Caco-2 (cell line): ENCODE measurements at places on chromosomes 5 and 9. TPM values are rescaled to one million over a fixed set of nuclear protein-coding genes. Genes with fewer than 3 reads are reported as not detected.
A peak's percentile ranks its signal among the peaks of the same experiment; 100 is the strongest.

GRCh38 chr9:89495824-89496560, 1.9 kb downstream of the SEMA4D start:
- no peaks in the 10 kb centered on the region for H3K27me3 ChIP-seq
- no peak overlapping the region for H3K27ac ChIP-seq
- H3K4me1 ChIP-seq: no peaks in the 10 kb centered on the region; the same call in 1 of the 2 replicates
- H3K4me3 ChIP-seq: no peak overlapping the region
- no peaks in the 10 kb centered on the region for H3K36me3 ChIP-seq

GRCh38 chr5:14004598-14005394, 60.3 kb upstream of the DNAH5 start:
- H3K4me1 ChIP-seq: peaks cover 10% of the 10 kb centered on the region
- no peaks in the 10 kb centered on the region for H3K27me3 ChIP-seq
- H3K27ac ChIP-seq: no peak overlapping the region
- no peaks in the 10 kb centered on the region for H3K36me3 ChIP-seq

- no peaks in the 10 kb centered on the region for H3K36me3 ChIP-seq
- no peaks in the 10 kb centered on the region for H3K4me1 ChIP-seq
- H3K4me3 ChIP-seq: no peak overlapping the region
- DNase-seq: no peak
- no peak overlapping the region for H3K27ac ChIP-seq
Measured at GRCh38 chr5:67413721-67414120, 217.1 kb upstream of the CD180 start.

GRCh38 chr9:135478829-135479468, 633 bp upstream of the PPP1R26 start:
- no peaks in the 10 kb centered on the region for H3K27me3 ChIP-seq
- H3K4me1 ChIP-seq: peaks cover under 1% of the 10 kb centered on the region; the same call in 1 of the 2 replicates
- no peak overlapping the region for H3K27ac ChIP-seq
- peak overlapping the region; percentile 93 for H3K4me3 ChIP-seq
- no peaks in the 10 kb centered on the region for H3K36me3 ChIP-seq

- no peaks in the 10 kb centered on the region for H3K36me3 ChIP-seq
- H3K4me3 ChIP-seq: no peak overlapping the region
- no peak for DNase-seq
- no peak overlapping the region for H3K27ac ChIP-seq
Measured at GRCh38 chr5:38443390-38443789, 113.1 kb downstream of the LIFR start.

- no peaks in the 10 kb centered on the region for H3K36me3 ChIP-seq
- no peak for DNase-seq
- H3K4me1 ChIP-seq: no peaks in the 10 kb centered on the region
- no peak overlapping the region for H3K4me3 ChIP-seq
- no peak overlapping the region for H3K27ac ChIP-seq
Measured at GRCh38 chr9:107983762-107984161, 494.2 kb upstream of the KLF4 start.

- no peaks in the 10 kb centered on the region for H3K4me1 ChIP-seq
- H3K36me3 ChIP-seq: no peaks in the 10 kb centered on the region
- no peak overlapping the region for H3K4me3 ChIP-seq
- DNase-seq: peak; percentile 53
- no peak overlapping the region for H3K27ac ChIP-seq
Measured at GRCh38 chr5:149667084-149667828, 62.9 kb upstream of the PPARGC1B start.

- peak; percentile 50 for DNase-seq
- H3K36me3 ChIP-seq: no peaks in the 10 kb centered on the region
- H3K27me3 ChIP-seq: no peaks in the 10 kb centered on the region
- H3K4me1 ChIP-seq: peaks cover 41% of the 10 kb centered on the region
- peak overlapping the region; percentile 82 for H3K27ac ChIP-seq
Measured at GRCh38 chr5:92775711-92776615, 805.1 kb downstream of the NR2F1-AS1 start.

DNA sequence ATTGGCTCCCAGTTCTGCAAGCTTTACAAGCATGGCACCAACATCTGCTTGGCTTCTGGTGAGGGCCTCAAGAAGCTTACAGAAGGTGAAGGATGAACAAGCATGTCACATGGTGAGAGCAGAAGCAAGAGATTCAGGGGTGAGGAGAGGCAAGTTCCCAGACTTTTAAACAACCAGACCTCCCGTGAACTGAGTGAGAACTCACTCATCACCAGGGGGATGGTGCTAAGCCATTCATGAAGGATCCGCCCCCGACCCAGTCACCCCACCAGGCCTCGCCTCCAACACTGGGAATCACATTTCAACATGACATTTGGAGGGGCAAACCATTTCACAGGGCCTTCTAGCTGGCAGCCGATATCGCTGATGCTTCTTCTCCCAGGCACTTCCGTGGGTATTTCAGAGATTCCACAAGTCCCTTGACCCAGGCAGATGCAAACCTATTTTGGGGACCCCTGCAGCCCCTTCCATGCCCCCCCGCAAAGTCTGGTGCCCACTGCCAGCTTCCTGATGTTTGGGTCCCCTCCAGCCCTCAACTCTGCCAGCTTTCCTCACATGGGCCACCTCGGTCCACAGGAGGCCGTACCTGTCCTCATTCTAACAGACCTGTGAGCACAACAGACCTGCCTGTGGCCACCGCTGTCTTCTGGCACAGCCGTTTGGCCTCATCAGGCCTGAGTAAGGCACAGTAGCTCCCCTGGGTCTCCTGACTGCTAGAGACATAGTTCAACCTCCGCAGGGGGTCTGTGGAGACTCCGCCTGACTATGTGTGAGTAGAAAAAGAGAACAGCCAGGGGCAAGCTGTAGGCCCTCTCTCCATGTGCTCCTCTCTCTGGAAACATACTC, 60.7 kb upstream of the ANGPTL2 start:
- H3K27ac ChIP-seq: no peak overlapping the region
- no peak overlapping the region for H3K4me3 ChIP-seq
- peaks cover 18% of the 10 kb centered on the region for H3K4me1 ChIP-seq
- no peaks in the 10 kb centered on the region; the same call in 1 of the 2 replicates for H3K36me3 ChIP-seq

- no peak overlapping the region for H3K27ac ChIP-seq
- no peaks in the 10 kb centered on the region for H3K4me1 ChIP-seq
- no peaks in the 10 kb centered on the region for H3K36me3 ChIP-seq
- no peak for DNase-seq
- H3K4me3 ChIP-seq: no peak overlapping the region
Measured at GRCh38 chr9:111107141-111107540, 68.9 kb upstream of the LPAR1 start.

- H3K4me3 ChIP-seq: no peak overlapping the region
- no peak overlapping the region for H3K27ac ChIP-seq
- peaks cover 21% of the 10 kb centered on the region for H3K4me1 ChIP-seq
Measured at GRCh38 chr9:131676431-131676972, 63.4 kb downstream of the RAPGEF1 start.

DNA sequence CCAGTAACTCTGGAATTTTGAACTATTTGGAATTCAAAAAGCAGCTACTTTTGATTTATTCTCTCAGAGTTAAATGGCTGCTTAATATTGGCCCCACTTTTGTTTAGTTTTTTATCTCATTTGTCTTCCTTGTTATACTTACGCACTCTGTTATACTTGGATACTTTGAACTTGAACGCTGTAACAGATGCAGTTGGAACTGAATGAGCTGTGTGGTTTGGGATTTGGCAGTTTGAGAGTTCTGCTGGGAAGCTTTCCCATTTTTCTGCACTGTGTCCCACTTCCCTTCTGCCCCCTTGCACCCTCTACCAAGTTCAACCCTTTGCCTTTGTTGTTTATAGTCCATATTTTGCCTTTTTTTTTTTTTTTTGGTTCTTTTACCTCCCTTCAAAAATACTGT, 3.8 kb downstream of the RHOBTB3 start:
- H3K27me3 ChIP-seq: no peaks in the 10 kb centered on the region
- H3K36me3 ChIP-seq: no peaks in the 10 kb centered on the region
- H3K4me1 ChIP-seq: peaks cover 22% of the 10 kb centered on the region
- H3K4me3 ChIP-seq: no peak overlapping the region
- DNase-seq: no peak
- H3K27ac ChIP-seq: no peak overlapping the region

GRCh38 chr5:113147101-113147508, 170.5 kb downstream of the DCP2 start:
- no peaks in the 10 kb centered on the region; the same call in 1 of the 2 replicates for H3K27me3 ChIP-seq
- no peak overlapping the region for H3K27ac ChIP-seq
- H3K4me1 ChIP-seq: no peaks in the 10 kb centered on the region
- no peak for DNase-seq
- no peak overlapping the region for H3K4me3 ChIP-seq

DNA sequence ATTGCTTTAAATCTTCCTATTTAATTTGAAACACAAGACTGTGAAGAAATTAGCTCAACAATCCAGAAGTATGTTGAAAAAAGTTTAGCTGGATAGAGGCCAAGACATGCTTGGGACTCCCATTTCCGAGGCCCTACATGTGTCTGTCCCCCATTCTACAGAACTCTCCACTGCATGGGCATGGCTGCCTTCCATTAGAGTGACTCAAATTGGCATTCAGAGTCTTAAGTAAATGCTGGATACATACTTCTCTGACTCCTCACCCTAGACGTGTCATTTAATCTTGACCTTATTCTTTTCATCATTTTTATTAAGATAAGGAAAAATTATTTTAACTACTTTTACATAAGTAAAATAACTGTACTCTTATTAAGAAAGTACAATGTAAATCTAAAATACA, 530.4 kb upstream of the CDH9 start:
- no peaks in the 10 kb centered on the region for H3K36me3 ChIP-seq
- H3K27ac ChIP-seq: no peak overlapping the region
- DNase-seq: no peak
- no peaks in the 10 kb centered on the region for H3K4me1 ChIP-seq

DNA sequence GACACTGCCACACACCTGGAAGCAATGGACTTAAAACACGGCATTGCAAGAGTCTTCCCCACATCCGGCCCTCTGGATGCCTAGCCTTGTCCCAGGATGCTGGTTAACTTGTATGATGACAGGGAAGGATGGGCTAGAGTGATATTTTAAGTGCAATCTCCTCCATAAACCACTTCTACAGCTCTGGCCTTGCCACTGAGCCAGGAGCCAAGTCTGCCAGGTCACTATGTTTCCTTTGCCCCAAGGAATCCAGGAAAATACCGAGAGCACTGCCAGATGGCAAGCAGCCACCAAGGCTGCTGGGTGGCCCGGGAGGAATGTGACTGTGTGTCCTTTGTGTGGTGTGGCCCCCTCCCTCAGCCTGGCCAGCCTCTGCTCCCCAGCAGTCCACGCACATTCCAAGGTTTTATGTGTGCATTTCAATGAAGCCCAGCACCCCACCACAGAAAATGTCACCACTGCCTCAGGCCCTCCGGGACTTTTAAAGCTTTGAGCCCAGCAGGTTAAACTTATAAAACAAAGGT, 106.0 kb downstream of the FRMD3 start:
- H3K4me1 ChIP-seq: no peaks in the 10 kb centered on the region
- no peak overlapping the region for H3K27ac ChIP-seq
- DNase-seq: no peak
- no peak overlapping the region for H3K4me3 ChIP-seq
- H3K27me3 ChIP-seq: no peaks in the 10 kb centered on the region
- no peaks in the 10 kb centered on the region for H3K36me3 ChIP-seq

GRCh38 chr5:177330991-177331842, 19.5 kb upstream of the MXD3 start:
- no peaks in the 10 kb centered on the region; the same call in 1 of the 2 replicates for H3K36me3 ChIP-seq
- no peak for DNase-seq
- peaks cover 20% of the 10 kb centered on the region for H3K4me1 ChIP-seq
- no peak overlapping the region for H3K27ac ChIP-seq
- no peak overlapping the region for H3K4me3 ChIP-seq
- no peaks in the 10 kb centered on the region for H3K27me3 ChIP-seq

GRCh38 chr9:91241909-91242308, 119.8 kb downstream of the AUH start:
- no peaks in the 10 kb centered on the region for H3K4me1 ChIP-seq
- H3K4me3 ChIP-seq: no peak overlapping the region
- H3K36me3 ChIP-seq: no peaks in the 10 kb centered on the region
- no peaks in the 10 kb centered on the region for H3K27me3 ChIP-seq
- H3K27ac ChIP-seq: no peak overlapping the region

DNA sequence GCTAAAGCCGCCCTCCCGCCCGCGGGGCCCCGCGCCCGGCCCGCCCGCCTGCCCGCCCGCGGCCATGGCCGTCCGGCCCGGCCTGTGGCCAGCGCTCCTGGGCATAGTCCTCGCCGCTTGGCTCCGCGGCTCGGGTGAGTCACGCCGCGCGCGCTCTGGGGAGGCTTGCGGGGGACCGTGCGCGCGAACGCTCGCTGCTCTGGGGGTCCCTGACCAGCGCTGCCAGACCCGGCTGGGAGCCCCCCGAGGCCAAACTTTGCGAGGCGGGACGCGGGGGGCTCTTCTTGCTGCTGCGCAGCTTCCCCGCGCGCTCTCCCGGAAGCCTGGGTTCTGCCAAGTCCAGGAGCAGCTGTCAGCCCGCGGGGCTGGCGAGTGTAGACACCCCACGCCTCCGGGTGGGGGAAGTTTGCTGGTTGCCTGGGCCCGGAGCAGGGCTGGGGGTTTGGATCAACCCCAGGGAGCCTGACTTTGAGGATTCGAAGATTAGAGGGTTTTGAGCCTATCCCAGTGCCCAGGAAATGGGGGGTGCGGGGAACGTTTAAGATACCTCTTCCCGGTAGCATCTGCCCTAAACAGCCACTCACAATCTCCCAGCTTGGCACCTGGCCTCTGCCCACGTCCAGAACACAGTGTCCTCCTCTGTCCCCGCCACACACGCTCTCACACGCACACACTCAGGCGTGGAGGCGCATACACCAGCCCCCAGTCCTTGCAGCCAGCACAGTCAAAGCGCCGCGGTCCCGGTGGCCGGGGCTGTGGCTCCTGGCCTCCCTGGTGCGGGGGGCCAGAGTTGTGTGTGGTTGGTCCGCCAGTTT, 535 bp downstream of the UNC5A start:
- no peak for DNase-seq
- H3K27me3 ChIP-seq: peaks cover 6% of the 10 kb centered on the region; the same call in 1 of the 2 replicates
- peak overlapping the region; percentile 42 for H3K4me3 ChIP-seq

- H3K4me3 ChIP-seq: no peak overlapping the region
- DNase-seq: peak; percentile 10
- H3K36me3 ChIP-seq: no peaks in the 10 kb centered on the region
- H3K4me1 ChIP-seq: no peaks in the 10 kb centered on the region
- H3K27me3 ChIP-seq: no peaks in the 10 kb centered on the region
- no peak overlapping the region for H3K27ac ChIP-seq
Measured at GRCh38 chr5:8829323-8830029, 716.4 kb downstream of the SEMA5A start.

- no peak overlapping the region for H3K4me3 ChIP-seq
- H3K36me3 ChIP-seq: no peaks in the 10 kb centered on the region
- peaks cover 6% of the 10 kb centered on the region; the same call in 1 of the 2 replicates for H3K4me1 ChIP-seq
Measured at GRCh38 chr5:138111937-138112336, 27.3 kb downstream of the NME5 start.

- no peak overlapping the region for H3K4me3 ChIP-seq
- DNase-seq: no peak
- no peaks in the 10 kb centered on the region for H3K27me3 ChIP-seq
- H3K4me1 ChIP-seq: no peaks in the 10 kb centered on the region
- H3K36me3 ChIP-seq: no peaks in the 10 kb centered on the region
Measured at GRCh38 chr5:94901191-94901979, 282.9 kb downstream of the SLF1 start.

GRCh38 chr5:101942321-101942882, 353.7 kb downstream of the SLCO4C1 start:
- no peaks in the 10 kb centered on the region; the same call in 1 of the 2 replicates for H3K27me3 ChIP-seq
- H3K27ac ChIP-seq: no peak overlapping the region
- no peak overlapping the region for H3K4me3 ChIP-seq
- H3K4me1 ChIP-seq: no peaks in the 10 kb centered on the region

FCN2 gene
- not detected in 2 replicates for total RNA-seq

RNF44 gene
- total RNA-seq: 84.2 and 90.8 TPM in 2 replicates

IL4 gene
- total RNA-seq: not detected in 2 replicates

NTNG2 gene
- total RNA-seq: not detected in 2 replicates

MSMP gene
- not detected in 2 replicates for total RNA-seq

HABP4 gene
- total RNA-seq: 24.8 and 26.7 TPM in 2 replicates

IDNK gene
- total RNA-seq: 4.3 and 5.1 TPM in 2 replicates

SLC45A2 gene
- total RNA-seq: 0.91 and 1.1 TPM in 2 replicates

NIPAL4 gene
- total RNA-seq: 0.81 and 0.86 TPM in 2 replicates
